Activated CD4-positive, alpha-beta memory T cell treated with anti-CD3 and anti-CD28 coated beads for 36 hours (primary cell): ENCODE measurements at places on chromosomes 16 and 17. TPM values are rescaled to one million over a fixed set of nuclear protein-coding genes. Genes with fewer than 3 reads are reported as not detected.
A peak's percentile ranks its signal among the peaks of the same experiment; 100 is the strongest.

GRCh38 chr17:73256220-73256619, 5.5 kb downstream of the CPSF4L start:
- no peaks in the 10 kb centered on the region for H3K36me3 ChIP-seq
- peaks cover 3% of the 10 kb centered on the region for H3K4me1 ChIP-seq
- no peak for DNase-seq
- H3K27me3 ChIP-seq, result no peaks in the 10 kb centered on the region
- H3K4me3 ChIP-seq, result no peak overlapping the region

GRCh38 chr16:51244887-51245657, 94.0 kb upstream of the SALL1 start:
- no peaks in the 10 kb centered on the region for H3K4me1 ChIP-seq
- no peak overlapping the region for H3K27ac ChIP-seq
- no peak overlapping the region for H3K4me3 ChIP-seq
- DNase-seq, result no peak

ACE gene
- 2.2 TPM for total RNA-seq

ZFP3 gene
- 1.8 TPM for total RNA-seq

ADGRG3 gene
- not detected for total RNA-seq

CD300LG gene
- total RNA-seq, result not detected

GRCh38 chr17:49344914-49345313, 17.1 kb downstream of the ZNF652 start:
- peaks cover 2% of the 10 kb centered on the region for H3K36me3 ChIP-seq

SPATA22 gene
- total RNA-seq, result not detected

- peaks cover 14% of the 10 kb centered on the region for H3K36me3 ChIP-seq
- peak; percentile 55 for DNase-seq
- peak overlapping the region; percentile 83 for H3K27ac ChIP-seq
- H3K4me3 ChIP-seq, result peak overlapping the region; percentile 74
- peaks cover 38% of the 10 kb centered on the region for H3K4me1 ChIP-seq
Observed at GRCh38 chr16:66605177-66605978, 874 bp downstream of the CMTM3 start.

DNA sequence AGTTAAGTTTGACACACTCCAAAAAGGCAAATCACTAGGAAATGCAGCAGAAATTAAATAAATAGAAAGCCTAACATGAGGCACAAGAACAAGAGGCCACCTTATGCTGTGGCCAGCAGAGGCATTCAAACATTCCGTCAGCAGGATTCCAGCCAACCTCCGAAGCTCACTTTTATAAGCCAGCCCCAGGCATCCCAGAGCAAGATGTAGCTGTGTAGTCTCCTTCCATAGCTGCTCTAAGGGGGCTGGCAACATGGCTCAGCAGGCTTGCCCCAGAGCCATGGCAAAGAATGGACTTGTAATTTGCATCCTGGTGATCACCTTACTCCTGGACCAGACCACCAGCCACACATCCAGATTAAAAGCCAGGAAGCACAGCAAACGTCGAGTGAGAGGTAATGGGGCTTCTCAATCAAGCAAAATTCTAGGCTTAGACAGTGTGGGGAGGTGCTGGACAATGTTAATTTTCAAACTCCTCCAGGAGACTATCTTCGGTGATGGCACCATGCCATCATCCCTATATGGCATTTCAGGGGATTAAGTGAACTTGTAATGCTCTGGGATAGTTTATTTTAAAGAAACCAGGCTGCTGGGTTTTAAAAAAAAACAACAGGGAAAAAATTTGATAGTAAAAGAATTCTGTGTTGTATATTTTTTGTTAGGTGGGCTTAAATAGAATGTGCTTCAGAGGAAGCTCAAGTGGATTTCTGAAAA, at the start of gene CLEC3A:
Gene CLEC3A, plus strand, starts transcription at position 202 of the 714 bp plus-strand sequence. Its CDS starts 79 bp downstream, at position 281.
- no peaks in the 10 kb centered on the region for H3K36me3 ChIP-seq
- H3K4me3 ChIP-seq, result no peak within 1 kb of the TSS
- no peak within 1 kb of the TSS for H3K27ac ChIP-seq
- no peaks in the 10 kb centered on the region for H3K4me1 ChIP-seq
- peaks cover 2% of the 10 kb centered on the region for H3K27me3 ChIP-seq

GRCh38 chr16:68179855-68180254, 56.1 kb downstream of the ESRP2 start:
- H3K4me1 ChIP-seq, result peaks cover 23% of the 10 kb centered on the region
- H3K4me3 ChIP-seq, result no peak overlapping the region
- peak; percentile 22 for DNase-seq
- H3K27me3 ChIP-seq, result no peaks in the 10 kb centered on the region
- peaks cover 47% of the 10 kb centered on the region for H3K36me3 ChIP-seq
- H3K27ac ChIP-seq, result peak overlapping the region; percentile 2

DNA sequence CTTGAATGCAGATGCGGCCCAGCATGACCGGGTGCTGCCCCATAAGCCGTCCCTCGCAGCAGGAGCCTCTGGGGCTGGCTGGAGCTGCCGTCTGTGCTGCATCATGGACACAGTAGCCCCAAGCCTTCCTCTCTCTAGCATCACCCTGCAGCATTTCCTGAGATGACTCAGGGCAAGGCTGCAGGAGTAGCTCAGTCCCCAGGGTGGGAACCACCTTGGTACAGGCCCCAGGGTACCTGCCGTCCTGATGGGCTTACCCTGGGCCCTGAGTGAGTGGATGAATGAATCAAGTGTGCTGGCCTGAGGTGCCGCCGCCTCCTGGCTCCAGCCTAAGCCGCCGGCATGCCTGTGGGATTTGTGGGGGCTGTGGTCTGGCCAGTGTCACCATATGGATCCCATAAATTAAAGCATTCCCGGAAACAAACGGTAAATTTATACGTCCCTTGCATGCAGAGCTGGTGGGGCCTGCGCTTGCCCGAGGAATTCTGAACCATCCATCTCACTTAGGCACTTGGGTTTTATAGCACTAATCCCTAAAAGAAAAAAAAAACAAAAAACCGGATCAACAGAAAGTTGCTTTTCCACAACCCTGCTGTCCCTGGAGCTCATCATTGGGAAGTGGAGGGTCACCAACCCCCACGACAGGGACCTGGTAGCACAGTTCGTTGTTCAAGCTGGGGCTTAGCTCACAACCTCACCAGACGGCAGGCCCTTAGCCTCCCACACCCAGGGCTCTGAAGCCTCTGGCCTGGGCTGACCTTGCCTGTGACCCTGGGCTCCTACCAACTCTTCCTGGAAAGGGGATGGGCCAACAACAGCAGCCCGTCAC, 242.6 kb upstream of the CIBAR2 start:
- no peaks in the 10 kb centered on the region for H3K36me3 ChIP-seq
- no peak for DNase-seq
- no peak overlapping the region for H3K4me3 ChIP-seq
- no peaks in the 10 kb centered on the region for H3K4me1 ChIP-seq
- no peak overlapping the region for H3K27ac ChIP-seq

GRCh38 chr17:58377093-58377601, 25.1 kb upstream of the SUPT4H1 start:
- H3K4me1 ChIP-seq, result peaks cover 29% of the 10 kb centered on the region
- DNase-seq, result no peak
- no peaks in the 10 kb centered on the region for H3K36me3 ChIP-seq
- H3K27ac ChIP-seq, result no peak overlapping the region
- H3K27me3 ChIP-seq, result no peaks in the 10 kb centered on the region

- H3K36me3 ChIP-seq, result no peaks in the 10 kb centered on the region
- H3K27ac ChIP-seq, result no peak overlapping the region
- peaks cover 34% of the 10 kb centered on the region for H3K4me1 ChIP-seq
- DNase-seq, result no peak
- no peaks in the 10 kb centered on the region for H3K27me3 ChIP-seq
- no peak overlapping the region for H3K4me3 ChIP-seq
Observed at GRCh38 chr17:35171834-35172233, 22.4 kb downstream of the SLC35G3 start.

GRCh38 chr16:1438229-1439057, 5.9 kb downstream of the CCDC154 start:
- no peak overlapping the region for H3K27ac ChIP-seq
- DNase-seq, result no peak
- H3K4me3 ChIP-seq, result no peak overlapping the region
- no peaks in the 10 kb centered on the region for H3K27me3 ChIP-seq
- H3K4me1 ChIP-seq, result no peaks in the 10 kb centered on the region

- no peak overlapping the region for H3K4me3 ChIP-seq
- no peak for DNase-seq
- H3K27ac ChIP-seq, result no peak overlapping the region
- H3K4me1 ChIP-seq, result peaks cover 2% of the 10 kb centered on the region
- no peaks in the 10 kb centered on the region for H3K27me3 ChIP-seq
Observed at GRCh38 chr16:48531011-48531962, 78.7 kb downstream of the N4BP1 start.

P2RX1 gene
- total RNA-seq, result 0.43 TPM

- H3K27ac ChIP-seq, result no peak overlapping the region
- no peak overlapping the region for H3K4me3 ChIP-seq
- H3K27me3 ChIP-seq, result peaks cover 72% of the 10 kb centered on the region
- H3K36me3 ChIP-seq, result no peaks in the 10 kb centered on the region
- peaks cover 15% of the 10 kb centered on the region for H3K4me1 ChIP-seq
Observed at GRCh38 chr17:49971848-49972485, 3.0 kb downstream of the DLX4 start.

LGALS9B gene
- not detected for total RNA-seq

CFAP97D1 gene
- not detected for total RNA-seq

PPM1E gene
- not detected for total RNA-seq

- H3K36me3 ChIP-seq, result no peaks in the 10 kb centered on the region
- peaks cover 3% of the 10 kb centered on the region for H3K27me3 ChIP-seq
- H3K4me3 ChIP-seq, result no peak overlapping the region
- no peak overlapping the region for H3K27ac ChIP-seq
- H3K4me1 ChIP-seq, result no peaks in the 10 kb centered on the region
- no peak for DNase-seq
Observed at GRCh38 chr16:23357761-23358290, 55.7 kb downstream of the SCNN1B start.

DNA sequence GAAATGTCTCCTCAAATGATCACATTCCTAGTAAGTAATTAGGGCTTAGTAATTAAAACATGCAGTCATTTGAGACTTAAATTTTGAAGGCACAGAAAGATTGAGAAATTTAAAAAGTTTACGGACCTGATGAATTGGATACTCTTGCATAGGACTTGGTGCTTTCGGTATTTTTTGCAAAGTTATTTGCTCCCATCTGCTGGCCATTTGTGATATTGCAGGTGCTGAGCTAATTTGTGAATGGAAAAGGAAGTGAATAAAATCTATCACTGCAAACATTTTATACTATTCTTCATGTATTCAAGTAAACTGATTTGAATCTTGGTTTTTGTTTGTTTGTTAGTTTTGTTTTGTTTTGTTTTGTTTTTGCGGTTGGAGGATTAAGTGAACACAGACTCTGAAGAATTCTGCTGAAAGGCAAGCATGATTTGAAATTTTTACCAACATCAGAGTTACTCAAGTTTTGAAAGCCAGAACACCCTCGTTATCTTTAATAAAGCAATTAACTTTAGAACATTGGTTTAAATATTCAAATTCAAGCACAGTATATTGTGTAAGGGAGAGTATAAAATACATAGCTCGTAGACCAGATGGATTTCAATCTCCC, 689.5 kb upstream of the RBFOX1 start:
- no peaks in the 10 kb centered on the region for H3K36me3 ChIP-seq
- peaks cover 8% of the 10 kb centered on the region for H3K4me1 ChIP-seq
- no peak overlapping the region for H3K4me3 ChIP-seq
- peaks cover 9% of the 10 kb centered on the region for H3K27me3 ChIP-seq
- no peak overlapping the region for H3K27ac ChIP-seq
- peak; percentile 58 for DNase-seq

CA10 gene
- total RNA-seq, result not detected

DNA sequence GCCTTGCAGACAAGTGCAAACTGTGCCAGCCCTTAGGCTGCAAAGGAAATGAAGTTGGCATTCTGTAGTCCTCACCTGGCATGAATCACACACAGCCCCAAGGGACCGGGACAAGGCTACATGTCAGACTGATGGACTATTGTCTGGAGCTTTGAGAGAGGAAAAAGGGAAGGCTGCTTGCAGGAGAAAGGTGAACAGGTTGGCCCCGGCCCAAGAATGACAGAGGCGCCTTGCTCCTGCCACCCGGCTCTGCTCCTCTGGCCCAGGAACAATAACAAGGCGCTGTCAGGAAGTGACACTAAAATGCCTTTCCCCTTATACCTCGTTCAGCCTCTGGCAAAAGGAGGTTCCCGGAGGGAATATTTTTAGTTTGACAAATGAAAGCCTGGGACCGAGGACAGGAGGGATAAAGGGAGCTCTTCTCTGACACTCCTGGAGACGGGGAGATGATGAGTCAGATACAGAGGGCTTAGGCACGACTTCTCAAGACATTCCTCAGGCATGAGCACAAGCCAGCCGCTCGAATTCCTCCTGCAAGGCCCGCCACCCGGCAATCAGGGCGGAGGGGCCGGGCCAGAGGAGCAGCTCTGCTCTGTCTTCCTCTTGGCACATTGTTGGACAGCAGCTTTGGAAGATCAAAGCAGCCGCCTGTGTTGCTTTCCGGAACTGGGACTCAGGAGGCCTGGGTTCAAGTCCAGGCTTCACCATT, 105.8 kb downstream of the NOG start:
- peaks cover 2% of the 10 kb centered on the region for H3K27me3 ChIP-seq
- H3K4me1 ChIP-seq, result no peaks in the 10 kb centered on the region
- no peak overlapping the region for H3K27ac ChIP-seq
- no peak overlapping the region for H3K4me3 ChIP-seq
- H3K36me3 ChIP-seq, result no peaks in the 10 kb centered on the region

DNA sequence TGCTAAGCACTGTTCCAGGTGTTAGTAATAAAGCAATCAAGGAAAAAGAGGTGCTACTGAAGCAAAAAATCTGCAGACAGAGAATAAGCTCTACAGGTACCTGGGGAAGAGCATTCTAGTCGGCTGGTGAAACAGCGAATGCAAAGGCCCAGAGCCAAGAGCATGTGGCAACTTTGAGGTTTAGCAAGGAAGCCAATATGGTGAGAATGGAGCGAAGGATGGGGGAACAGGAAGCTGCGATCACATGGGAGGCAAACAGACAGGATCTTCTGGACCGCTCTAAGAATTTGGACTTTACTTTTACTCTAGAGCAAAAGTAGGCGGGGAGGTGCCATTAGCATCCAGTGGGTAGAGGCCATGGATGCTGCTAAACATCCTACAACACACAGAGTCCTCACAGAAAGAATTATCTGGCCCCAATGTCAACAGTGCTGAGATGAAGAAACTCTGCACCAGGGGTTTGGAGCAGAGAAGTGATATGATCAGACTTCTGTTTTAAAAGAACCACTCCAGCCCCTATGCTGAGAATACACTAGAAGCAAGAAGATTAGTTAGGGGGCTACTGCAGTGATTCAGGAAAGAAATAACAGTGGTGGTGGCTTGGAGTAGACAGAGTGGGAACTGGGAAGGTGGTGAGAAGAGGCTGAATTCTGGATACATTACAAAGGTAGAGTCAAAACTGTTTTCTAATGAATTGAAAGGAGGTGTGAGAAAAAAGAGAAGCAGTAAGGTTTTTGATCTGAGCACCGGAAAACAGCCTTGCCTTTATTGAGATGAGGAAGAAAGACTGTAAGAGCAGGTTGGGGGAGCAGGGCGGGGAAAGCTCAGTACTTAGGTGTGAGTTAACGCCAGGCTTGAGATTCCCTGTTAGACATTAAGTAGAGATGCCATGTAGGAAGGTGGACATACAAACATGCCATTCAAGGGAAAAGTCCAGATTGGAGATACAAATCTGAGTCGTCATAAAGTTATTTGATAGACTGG, 11.0 kb downstream of the EFTUD2 start:
- peaks cover 11% of the 10 kb centered on the region for H3K4me1 ChIP-seq
- H3K27me3 ChIP-seq, result no peaks in the 10 kb centered on the region
- H3K36me3 ChIP-seq, result peaks cover 19% of the 10 kb centered on the region
- H3K27ac ChIP-seq, result no peak overlapping the region
- H3K4me3 ChIP-seq, result no peak overlapping the region

GRCh38 chr16:57693550-57693949, 1.1 kb upstream of the DRC7 start:
- H3K4me1 ChIP-seq, result peaks cover 14% of the 10 kb centered on the region
- DNase-seq, result no peak
- H3K27me3 ChIP-seq, result no peaks in the 10 kb centered on the region
- no peaks in the 10 kb centered on the region for H3K36me3 ChIP-seq

NECAB2 gene
- total RNA-seq, result not detected

- no peaks in the 10 kb centered on the region for H3K27me3 ChIP-seq
- no peak overlapping the region for H3K27ac ChIP-seq
- H3K4me3 ChIP-seq, result no peak overlapping the region
- H3K4me1 ChIP-seq, result peaks cover 84% of the 10 kb centered on the region
- DNase-seq, result no peak
Observed at GRCh38 chr16:87960852-87961251, 9.6 kb downstream of the BANP start.
